Psoas muscle (tissue), 8 donors: ENCODE measurements at places on chromosomes 6 and 20. TPM values are rescaled to one million over a fixed set of nuclear protein-coding genes. Genes with fewer than 3 reads are reported as not detected.

- no peak overlapping the region for H3K27ac ChIP-seq
- no peaks in the 10 kb centered on the region for H3K36me3 ChIP-seq
- H3K4me3 ChIP-seq = no peak overlapping the region
- H3K4me1 ChIP-seq = no peaks in the 10 kb centered on the region
Measured at GRCh38 chr6:21201637-21202350, 391.8 kb upstream of the SOX4 start.

- H3K4me3 ChIP-seq = no peak overlapping the region
- H3K27me3 ChIP-seq = no peaks in the 10 kb centered on the region
- no peak for DNase-seq
- no peaks in the 10 kb centered on the region for H3K4me1 ChIP-seq
Measured at GRCh38 chr20:2261046-2261485, 34.7 kb upstream of the TGM3 start.

DNA sequence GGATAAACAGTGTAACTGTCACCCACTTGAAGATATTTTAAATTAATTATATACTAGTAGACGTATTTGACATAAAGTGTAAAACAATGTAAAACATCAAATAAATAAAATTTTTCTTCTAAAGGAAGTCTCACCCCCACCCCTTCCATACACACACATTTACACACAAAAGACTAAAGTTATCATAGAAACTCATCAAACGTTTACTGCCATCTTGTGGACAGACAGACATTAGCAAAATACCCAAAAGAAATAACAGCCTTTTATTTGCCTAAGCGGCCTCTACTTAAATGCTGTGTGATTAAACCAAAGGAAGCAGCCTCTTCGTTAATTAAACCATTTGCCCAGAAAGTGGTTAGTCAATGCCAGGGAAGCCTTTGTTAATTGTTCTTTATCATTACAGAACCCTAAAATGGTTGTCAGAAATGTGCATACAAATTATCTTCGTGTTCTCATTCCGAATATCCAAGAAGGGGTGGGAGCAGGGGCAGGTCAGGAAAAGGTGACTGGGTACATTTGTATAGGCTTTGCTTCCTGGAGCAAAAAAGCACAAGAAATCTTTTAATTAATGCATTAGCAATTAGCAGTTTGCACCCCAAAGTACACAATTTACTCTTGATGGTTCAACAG is 176.2 kb upstream of the SASH1 start:
- H3K4me1 ChIP-seq = no peaks in the 10 kb centered on the region
- no peak overlapping the region for H3K4me3 ChIP-seq
- no peak overlapping the region for H3K27ac ChIP-seq

DNA sequence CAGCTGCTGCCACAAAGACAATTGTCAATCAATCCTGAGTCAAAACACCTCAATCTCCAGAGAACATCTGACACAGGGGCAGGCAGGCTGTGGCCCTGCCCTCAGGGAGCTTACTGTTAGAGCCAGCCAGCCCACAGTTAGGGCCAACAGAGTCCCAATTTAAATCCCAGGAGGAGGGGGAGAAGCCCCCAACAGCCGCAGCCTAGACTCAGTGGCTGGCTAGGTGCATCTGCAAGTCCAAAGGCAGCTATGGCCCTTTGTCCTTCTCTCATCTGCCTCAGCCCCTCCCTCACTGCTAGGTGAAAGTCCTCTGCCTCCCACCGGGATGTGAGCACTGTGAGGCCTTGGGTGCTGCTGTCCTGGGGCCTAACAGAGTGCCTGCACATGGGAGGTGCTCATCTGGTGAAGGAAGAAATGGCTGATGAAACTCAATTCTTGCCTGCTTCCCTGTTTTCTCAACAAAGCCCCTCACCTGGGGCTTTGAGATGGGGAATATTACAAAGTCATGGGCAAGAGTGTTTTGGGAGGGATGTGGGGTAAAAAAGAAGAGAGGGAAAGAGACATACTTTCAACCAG is 33.7 kb upstream of the VEGFA start:
- H3K4me1 ChIP-seq = no peaks in the 10 kb centered on the region
- H3K27me3 ChIP-seq = no peaks in the 10 kb centered on the region
- H3K27ac ChIP-seq = no peak overlapping the region
- no peak for DNase-seq
- no peaks in the 10 kb centered on the region for H3K36me3 ChIP-seq
- H3K4me3 ChIP-seq = no peak overlapping the region

Gene SYCP2L
- total RNA-seq = 0.08 TPM
